ENCODE measurements at places on chromosomes 7 and 10. TPM values are rescaled to one million over a fixed set of nuclear protein-coding genes. Genes with fewer than 3 reads are reported as not detected.

FANK1 gene
- 3.3 TPM for total RNA-seq

- DNase-seq, result no peak
These were observed 62.9 kb downstream of the ITGB8 start for GRCh38 chr7:20393616-20394015.

DNA sequence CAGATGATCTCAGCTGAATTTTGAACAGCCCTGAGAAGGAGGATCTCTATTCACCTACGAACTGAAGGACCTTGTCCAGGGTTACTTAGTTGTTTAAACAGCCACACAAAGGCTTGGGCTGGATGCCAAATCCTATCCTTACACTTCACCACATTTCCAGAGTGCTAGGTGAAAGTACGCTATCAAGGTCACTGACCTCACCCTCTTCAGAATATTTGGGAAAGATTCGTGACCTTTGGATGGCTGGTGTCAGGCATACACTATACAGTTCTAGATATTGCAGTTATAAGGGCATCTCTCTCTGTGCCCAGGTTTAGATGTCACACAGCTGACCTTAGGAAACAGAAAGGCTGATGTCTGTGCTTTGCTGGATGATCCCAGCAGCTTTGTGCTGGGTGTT lies 61.2 kb upstream of the ABLIM1 start:
- no peak for DNase-seq

CYP3A7 gene
- not detected for total RNA-seq

DNA sequence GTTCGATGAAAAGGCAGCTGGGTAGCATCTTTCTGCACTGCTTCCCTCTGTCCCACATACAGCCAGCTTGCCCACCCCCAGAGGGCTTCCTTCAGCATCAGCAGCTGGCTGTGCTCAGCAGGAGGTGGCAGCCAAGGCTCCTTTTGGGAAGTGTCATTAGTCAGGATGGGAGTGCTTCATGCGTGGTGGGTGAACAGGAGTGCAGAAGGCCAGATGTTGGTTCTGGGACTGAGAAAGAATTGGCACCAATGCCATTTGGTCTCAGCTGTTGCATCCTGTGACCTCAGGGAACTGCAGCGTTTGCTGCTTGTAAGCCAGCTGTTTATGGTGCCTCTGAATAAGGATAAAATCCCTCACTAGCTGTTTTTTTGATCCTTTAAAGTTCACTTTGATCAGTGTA lies 131.1 kb upstream of the SORCS3 start:
- DNase-seq, result no peak

GRCh38 chr10:53430127-53430891 lies 657.7 kb upstream of the MBL2 start:
- DNase-seq, result no peak

GRCh38 chr10:80172896-80173295 lies 32.4 kb downstream of the ANXA11 start:
- no peak for DNase-seq

DNA sequence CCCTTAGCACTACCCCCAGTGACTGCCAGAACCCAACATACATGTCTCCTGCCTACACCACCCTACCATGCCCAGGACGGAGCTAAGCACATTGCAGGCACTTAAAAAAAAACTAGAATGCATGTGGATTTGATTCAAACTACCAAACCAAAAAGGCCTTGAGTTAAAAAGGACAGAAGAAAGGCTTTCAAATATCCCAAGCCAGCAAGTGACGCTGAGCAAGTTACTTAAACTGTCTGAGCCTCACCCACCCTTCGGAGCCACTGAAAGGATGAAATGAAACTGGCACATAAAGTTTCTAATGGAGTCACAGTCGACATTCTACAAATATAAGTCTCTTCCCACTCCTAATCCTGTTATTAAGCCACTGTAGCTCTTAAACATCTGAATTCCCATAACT lies 1.8 kb downstream of the CPXM2 start:
- no peak for DNase-seq

- DNase-seq, result no peak
These were observed 626.9 kb downstream of the ZWINT start for GRCh38 chr10:55734112-55734511.

DNA sequence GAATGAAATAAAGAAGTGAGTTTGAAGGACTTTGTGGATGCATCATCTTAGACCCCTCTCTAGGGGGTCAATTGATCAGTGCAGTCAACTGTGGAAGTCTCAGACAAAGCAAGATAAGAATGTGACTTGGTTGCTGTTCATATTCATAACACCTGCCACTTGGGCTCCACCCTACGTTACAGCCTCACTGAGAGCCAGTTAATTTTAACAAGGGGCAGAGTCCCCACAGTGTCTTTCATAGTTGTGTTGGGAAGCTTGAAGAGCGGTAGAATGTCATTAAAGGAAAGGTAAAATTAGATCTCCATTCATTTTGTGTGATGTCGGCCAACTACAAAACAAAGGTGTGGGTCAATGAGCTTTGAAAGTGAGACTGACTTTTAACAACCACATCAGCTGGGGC lies 442.1 kb upstream of the C7orf33 start:
- DNase-seq, result no peak
